ENCODE measurements at places on chromosomes 1 and 21.

DNA sequence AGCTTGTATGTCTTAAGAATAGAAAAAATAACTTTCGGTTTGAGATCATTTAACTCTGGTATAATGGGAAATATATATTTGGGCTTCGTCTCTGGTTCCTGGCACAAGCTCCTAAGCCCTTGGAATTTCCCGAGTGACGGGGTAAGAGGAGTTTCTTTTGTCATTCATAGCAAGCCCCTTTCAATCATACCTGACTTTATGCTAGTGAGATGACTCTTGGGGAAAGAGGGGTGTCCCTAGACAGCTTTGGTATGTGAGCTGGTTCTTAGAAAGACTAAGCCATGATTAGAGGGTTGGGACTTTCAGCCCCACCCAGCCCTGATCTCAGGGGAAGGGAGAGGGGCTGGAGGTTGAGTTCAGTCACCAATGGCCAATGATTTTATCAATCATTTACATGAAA is 13.9 kb upstream of the MTARC1 start:
- no peak for DNase-seq

DNA sequence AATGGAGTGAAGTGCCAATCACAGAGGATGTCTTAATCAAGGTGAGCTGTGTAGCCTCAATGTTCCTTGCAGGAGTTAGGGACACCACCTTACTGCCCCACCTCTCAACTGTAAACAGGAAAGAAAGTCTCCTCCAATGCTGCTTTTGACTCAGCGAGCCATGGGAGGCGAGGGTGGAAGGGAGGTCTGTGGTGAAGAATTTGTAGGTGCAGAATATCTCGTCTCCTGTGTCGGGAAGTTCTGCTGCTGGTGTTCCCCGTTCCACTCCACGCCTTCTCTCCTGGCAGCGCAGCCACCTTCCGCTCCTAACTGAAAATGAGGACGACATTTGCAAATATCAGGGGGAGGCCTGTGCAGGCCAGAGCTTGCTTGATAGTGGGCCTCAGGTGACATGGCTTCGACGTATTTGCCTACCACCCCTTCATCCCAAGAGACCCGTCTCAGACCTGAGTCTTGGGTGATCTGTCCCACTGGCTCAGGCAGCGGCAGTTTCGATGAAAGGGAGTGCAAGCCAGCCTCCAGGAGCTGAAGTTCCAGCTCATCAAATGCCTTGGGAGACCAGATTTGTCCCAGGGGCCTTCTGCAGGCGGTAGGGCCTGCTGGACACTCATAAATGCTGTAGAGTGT is 368.3 kb upstream of the C1orf174 start:
- no peak for DNase-seq

DNA sequence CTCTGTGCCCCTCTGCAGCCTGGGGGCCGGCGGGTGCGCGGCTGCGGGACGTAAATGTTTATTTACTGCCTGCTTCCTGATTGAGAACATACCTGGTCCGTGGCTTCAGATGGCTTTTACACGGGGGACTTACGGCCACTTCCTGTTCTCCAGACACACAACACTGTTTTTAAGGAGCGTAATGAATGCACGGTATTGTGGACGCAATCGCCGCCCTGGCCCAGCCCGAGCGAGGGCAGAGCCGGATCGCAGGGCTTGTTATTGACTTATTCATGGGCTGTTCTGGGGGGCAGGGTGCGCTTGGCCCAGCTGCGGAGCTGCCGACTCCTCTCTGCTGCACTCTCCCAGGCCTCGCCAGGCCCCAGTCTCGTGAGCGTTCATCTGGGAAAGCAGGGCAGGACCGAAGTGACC is 52.8 kb upstream of the ACTRT2 start:
- no peak for DNase-seq

GRCh38 chr1:207997486-207998268 is 86.8 kb upstream of the CD34 start:
- DNase-seq, result no peak

DNA sequence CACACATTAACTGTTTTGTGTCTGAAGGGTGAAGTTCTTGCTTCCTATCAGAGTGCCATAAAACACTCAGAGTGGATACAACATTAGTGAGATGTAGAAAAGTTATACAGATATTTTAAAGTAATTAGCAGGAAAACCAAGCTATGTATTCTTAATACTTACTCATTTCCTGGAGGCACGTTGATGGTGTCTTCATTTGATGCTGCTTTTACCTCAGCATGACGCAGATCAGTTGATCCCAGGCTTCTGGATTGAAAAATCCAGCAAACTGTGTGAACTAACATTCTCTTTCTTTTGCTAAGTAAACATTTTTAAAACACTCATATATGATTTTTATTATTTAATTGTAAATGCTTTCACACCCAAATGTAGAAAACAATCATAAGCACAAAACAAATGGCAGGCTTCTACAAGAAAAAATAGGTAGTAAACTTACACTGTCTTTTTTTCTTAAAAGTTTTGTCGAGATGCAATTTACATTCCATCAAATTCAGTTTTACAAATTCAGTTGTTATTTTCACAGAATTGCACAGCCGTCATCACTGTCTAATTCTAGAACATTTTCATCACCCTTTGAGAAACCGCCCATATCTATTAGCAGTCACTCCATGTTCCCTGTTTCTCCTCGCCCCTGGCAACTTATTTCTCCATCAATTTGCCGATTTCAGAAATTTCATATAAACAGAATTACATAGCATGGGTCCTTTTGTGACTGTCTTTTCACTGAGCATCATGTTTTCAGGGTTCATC is 198.9 kb downstream of the LRRC7 start:
- no peak for DNase-seq

DNA sequence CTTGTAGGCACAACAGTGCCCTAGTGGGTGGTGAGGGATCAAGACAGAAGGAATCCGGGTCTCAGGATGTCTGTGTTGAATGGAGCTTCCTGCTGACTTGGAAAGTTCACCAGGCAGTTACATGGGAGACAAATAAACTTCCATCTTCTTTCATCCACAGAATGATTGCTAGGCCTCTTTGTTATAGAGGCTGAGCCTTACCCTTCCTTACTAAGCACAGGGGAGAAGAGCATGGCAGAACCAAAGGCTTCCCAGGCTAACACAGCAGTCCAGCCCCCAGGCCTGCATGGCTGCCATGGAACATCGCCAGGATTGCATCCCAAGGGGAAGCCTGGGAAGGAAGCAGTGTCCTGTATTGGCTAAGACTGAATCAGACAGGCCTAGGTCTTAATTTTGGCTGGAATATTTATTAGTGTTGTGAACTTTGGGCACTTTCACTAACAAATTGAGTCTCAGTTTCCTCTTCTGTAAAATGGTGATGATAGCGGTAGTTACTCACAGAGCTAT is 18.7 kb downstream of the HEYL start:
- DNase-seq, result no peak

DNA sequence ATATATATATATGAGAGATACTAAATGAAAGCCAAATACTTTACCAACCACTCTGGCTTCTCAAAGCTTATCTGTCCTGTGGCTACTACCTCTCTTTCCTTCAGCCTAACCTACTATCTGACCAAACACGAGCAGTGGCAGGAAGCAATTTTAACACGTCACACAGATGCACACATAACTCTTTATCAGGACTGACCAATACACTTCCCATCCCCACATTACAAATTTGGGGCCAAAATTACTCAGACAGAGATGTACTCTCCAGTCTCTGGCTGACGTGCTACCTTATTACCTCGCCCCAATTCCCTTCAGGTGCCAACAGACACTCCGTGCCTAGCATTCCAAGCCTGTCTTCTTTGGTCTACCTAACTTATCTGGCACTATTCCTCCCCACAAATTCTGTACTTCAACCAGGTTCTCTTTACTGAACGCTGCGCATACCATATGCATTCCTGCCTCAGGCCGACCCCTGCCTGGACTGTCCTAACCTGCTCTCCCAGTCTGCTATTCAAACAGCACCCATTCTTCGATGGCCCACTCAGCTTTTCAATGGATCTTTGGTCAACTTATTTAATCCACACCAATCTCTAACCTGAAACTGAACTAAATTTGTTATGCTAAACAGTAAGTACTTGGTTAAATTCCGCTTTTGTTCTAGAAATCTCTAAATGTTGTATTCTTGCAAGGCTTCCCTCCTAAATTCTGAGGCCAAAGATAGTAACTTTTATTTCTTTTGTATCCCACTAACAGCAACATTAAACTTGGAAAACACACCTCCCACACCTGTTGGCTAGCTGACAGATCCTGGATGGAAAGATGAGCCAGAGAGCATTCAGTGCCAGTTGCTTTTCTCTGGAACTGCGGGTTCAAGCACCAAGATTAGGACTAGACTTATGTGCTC is 27.9 kb downstream of the RERE start:
- no peak for DNase-seq

DNA sequence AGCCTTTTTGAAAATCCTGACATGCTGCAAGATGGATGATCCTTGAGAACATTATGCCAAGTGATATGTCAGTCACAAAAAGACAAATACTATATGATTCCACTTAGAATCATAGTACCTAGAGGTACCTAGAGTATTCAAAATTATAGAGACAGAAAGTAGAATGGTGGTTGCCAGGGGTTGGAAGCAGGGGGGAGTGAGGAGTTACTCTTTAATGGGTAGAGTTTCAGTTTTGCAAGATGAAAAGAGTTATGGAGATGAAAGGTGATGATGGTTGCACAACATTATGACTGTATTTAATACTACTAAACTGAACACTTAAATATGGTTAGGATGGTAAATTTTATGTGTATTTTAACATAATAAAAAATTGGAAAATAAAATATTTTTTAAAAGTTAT is 37.9 kb upstream of the PODN start:
- DNase-seq, result no peak

GRCh38 chr1:193540511-193540910 is 354.1 kb upstream of the B3GALT2 start:
- no peak for DNase-seq

DNA sequence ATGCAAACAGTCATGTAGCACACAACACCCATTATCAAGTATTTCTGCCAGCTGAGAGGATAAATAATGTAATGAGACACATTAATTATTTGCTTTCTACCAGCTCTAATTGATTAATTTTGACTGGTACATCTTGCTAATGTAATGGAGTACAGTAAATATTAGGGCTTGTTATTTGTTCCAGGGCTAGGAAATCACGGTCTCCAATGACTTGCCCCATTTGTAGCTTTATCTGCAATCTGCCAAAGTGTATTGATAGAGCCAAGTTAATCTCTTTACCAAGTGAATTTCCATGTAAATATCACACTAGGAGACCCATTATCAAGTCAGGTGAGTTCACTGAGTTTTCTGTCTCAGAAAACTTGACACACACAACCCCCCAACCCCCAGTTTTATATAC is 55.1 kb downstream of the RGS13 start:
- no peak for DNase-seq

GRCh38 chr1:239730378-239730777 is 344.0 kb downstream of the CHRM3 start:
- DNase-seq, result no peak

DNA sequence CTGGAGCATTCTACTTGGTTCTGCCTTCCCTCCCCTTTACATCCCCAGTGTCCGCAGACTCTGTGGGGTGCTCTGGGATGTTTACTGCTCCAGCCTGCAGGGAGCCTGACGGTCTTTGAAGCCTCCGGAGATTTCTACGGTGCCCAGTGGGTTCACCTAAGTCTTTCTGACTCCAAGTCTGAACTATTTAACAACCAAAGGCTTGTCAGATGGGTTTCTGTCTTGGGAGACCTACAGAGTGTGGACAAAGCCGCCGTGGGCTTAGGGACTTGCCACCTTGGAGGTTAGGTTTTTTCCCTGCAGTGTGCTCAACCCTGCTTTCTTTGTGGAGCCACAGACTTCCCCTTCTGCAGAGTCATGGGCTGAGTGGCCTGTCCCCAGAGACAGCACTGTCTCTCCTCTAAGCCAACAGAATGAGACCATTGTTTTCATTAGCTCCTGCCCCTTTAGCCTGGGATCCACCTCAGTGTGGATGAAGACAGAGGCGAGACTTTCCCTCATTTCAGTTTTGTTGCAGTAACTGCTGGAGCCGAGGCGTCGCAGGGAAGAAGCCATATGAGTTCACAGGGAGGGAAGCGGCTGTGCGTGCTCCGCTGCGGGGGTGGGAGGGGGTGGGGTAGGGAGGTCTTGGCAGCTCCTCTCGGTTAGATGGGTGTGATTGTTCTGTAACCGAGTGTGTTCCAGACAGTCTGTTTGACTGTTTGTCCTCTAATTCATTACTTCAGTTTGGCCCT is 120.7 kb downstream of the CNIH3 start:
- no peak for DNase-seq

DNA sequence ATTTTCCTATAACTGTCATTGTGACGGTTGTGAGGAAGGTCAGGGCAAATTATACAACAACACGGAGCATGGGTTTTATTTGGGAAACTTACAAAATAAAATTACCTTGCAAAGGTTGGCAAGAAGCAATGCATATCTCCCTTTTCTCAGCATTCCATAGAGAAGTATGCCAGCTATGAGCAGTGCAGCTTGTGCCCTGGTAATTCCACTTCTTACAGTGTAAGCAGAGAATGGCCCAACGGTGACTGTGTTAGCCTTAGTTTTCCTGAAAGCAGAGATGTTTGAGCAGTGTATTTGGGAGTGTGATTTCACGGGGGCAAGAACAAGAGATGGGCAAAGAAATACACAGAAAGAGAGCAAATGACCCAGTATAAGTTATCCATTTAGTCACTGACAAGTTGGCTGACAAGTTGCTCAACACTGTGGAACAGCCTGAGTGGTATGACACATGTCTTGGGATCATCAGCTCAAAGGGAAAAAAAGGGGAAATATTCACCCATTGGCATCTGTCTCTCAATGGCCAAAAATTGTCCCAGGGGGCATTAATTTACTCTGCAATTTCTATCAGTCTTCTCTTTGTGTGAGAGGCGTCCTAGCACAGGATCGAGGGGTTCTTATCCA is 210.9 kb upstream of the NRIP1 start:
- no peak for DNase-seq
